Lung (tissue), 17 donors: ENCODE measurements at places on chromosomes 5 and 9. TPM values are rescaled to one million over a fixed set of nuclear protein-coding genes. Genes with fewer than 3 reads are reported as not detected.

DNA sequence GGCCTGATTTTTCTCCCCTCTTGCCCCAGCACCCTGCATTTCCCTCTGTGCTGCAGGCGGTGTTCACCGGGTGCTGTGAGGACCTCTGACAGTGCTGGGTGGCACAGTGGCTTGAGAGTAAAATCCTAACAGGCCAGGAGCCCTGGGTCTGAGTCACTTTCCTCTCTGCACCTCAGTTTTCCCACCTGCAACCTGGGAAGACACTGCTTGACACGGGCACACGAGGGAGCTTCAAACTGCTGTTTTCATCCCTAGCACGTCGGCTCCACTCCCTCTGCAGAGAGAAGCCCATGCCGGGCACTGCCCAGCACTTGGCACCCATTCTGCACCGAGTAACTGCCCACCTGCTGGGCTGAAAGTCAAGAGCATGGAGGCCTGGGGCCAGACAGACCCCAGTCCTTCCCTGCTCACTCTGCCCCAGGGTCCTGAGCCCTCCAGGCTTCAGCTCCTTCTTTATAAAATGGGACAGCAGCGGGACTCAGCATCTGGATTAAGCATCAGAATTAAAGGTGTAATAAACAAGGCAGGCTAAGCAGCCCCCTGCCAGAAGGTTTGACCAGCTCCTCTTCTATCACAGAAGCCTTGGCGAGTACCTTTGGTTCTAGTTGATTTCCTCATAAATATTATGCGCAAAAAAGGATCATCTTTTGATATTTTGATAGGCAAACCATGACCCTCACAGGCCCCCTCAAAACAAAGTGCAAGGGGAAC, 5.2 kb downstream of the GFI1B start:
- no peak for DNase-seq

The IL9 gene
- polyA plus RNA-seq: not detected

GRCh38 chr9:127212453-127212852, 52.1 kb upstream of the GARNL3 start:
- no peak for DNase-seq

DNA sequence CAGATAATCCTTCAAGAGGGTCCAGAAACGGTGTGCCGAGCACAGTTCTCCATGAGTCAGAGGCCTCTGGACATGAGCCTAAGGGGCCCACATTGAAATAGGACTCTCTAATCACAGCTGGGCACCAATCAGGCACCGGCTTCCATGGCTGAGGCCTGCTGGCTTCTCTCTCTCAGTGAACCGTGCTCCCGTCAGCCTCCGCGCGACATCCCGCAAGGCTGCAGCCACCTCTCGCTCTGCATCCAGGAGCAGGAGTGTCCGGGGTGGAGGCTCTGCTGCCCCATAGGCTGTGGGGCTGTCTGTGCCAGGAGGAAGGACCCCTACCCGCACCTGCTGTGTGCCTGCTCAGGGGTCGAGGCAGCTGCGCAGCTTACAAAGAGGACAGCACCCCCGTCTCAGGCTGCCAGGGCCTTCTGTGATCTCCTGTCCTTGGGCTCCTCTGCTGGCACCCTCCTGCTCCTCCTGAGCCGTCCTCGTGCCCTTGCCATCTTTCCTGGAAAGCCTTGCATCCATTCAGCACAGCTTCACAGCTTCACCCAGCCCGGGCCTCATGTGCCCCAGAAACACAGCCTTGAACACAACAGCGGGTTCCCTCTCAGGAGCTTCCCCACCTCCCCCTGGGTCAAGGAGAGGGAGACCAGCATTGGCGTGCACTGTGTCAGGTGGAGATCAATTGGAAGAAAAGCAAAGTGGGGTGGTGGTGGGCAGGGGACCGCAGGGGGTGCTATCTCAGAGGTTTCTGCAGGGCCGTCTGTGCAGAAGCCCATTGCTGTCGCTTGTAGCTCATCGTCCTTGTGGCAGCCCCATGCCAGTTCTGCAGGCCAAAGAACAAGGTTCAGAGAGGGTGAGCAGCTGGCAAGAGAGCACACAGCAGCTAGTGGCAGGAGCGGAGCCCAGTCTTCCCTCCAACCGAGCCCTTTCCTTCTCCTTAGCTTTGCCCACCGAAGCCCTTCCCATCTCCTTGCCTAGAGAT, 22.8 kb upstream of the FCN1 start:
- no peak for DNase-seq

- no peak for DNase-seq
Observed at GRCh38 chr5:1270933-1271914, 23.6 kb downstream of the TERT start.

DNA sequence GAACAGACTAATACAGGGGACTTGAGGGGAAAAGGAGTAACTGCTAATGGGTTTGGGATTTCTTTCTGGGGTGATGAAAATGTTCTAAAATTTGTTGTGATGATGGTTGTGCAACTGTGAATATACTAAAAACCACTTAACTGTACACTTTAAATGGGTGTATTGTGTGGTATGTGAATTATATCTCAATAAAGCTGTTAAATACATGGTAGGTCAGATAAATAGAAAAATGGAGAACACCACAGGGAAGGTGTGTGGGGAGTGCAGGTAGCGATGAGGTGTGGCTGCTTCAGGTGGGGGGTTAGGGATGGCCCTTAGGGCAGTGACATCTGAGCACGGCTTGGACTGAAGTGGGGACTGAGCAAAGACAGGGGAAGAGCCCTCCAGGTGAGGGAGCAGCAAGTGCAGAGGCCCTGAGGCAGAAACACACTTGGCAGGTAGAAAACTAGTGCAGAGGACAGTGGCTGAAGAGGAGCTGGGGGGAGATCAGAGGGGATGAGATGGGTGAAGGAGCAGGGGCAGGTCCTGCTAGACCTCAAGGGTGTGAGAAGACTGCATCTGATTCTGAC, 20.9 kb downstream of the EEIG1 start:
- DNase-seq: no peak
